Esophagus muscularis mucosa (tissue), 4 donors: ENCODE measurements at places on chromosomes 2 and 18. TPM values are rescaled to one million over a fixed set of nuclear protein-coding genes. Genes with fewer than 3 reads are reported as not detected.

The CCDC121 gene
- total RNA-seq: 5.3 TPM

The VRK2 gene
- 25.8 TPM for total RNA-seq

The LMAN2L gene
- total RNA-seq: 21.5 TPM

The C18orf54 gene
- total RNA-seq: 1.1 TPM

The BMP10 gene
- not detected for total RNA-seq

DNA sequence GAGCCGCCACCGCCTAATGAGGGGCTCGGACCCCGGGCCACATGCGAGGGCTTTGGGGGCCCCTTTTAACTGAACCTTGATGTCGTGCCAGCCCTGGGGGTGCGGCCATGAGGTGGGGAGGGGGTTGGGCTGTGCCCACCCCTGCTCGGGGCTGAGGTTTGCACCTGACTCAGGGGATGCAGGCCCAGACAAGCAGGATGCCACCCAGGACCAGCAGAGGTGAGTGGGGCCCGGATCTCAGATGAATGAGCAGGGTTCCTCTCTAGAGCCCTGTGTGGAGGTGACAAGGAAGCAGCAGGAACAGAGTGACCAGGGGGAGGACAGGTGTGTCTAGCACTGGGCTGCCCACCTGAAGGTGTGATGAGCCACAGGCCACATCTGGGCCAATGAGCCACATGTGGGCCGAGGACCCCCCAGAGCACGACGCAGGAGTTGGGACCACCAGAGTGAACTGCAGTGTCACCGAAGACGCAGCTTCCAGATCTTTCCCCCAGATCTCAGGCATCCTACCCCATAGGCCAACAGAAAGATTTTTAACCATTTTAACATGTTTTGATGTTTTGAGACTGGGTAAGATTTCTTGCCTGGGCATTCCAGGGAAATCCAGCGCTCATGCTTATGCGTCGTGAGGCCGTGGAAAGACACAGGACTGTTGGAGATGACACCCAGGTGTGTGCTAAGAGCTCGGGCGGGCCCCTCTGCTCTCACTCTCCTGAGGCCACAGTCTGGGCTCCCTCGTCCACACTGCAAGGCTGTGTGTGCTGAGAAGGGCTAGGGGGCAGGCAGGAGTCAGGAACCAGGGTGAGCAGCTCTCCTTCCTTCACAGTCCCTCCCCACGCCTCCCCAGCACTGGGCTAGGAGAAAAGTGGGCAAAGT lies 73.6 kb downstream of the DDX1 start:
- H3K27me3 ChIP-seq: no peaks in the 10 kb centered on the region
- no peak overlapping the region for H3K27ac ChIP-seq
- no peak overlapping the region for H3K4me3 ChIP-seq
- DNase-seq: no peak
- H3K36me3 ChIP-seq: no peaks in the 10 kb centered on the region
- H3K4me1 ChIP-seq: no peaks in the 10 kb centered on the region

- H3K27me3 ChIP-seq: no peaks in the 10 kb centered on the region
- DNase-seq: no peak
- H3K27ac ChIP-seq: no peak overlapping the region
- H3K4me3 ChIP-seq: no peak overlapping the region
- H3K36me3 ChIP-seq: peaks cover 10% of the 10 kb centered on the region
These were observed 33.3 kb downstream of the C2orf76 start for GRCh38 chr2:119333360-119333759.

DNA sequence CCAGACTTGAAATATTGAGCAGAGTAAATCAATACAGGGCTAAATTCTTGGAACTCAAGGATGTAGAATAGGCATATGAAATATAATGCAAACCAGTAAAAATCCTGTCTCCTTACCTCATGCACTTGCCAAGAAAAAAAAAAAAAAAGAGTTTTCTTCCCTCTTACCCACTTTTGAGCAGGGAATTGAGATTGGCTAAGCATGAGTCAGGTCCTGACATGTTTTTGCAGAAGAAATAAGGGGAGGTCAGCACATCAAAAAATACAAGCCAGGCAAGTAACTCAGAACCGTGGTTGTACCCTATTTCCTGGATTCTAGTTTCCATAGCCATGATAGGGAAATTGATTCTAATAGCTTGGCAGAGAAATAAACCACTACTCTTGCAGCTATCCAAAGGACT lies 1526.7 kb downstream of the LRP1B start:
- no peaks in the 10 kb centered on the region for H3K4me1 ChIP-seq
- DNase-seq: no peak
- no peaks in the 10 kb centered on the region for H3K27me3 ChIP-seq
- H3K27ac ChIP-seq: no peak overlapping the region
- no peak overlapping the region for H3K4me3 ChIP-seq

DNA sequence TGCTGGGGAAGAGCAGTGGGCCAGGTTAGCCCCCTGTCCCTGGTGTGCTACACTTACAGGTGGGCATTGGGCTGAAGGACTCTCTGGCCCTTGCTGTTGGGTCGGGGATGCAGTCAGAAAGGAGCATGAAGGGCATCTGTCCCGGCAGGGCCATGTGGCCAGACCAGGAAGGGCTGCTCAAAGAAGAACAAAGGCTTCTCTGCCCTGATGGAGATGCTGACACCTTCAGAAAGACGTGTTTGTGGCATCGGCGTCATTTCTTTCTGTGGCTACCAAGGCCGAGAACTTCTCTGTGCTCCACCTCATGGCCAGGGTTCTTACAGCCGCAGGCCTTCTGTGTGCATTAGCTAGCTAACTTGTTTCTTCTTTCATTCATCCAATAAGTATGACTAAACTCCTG lies 239.1 kb downstream of the FAM210A start:
- peaks cover 16% of the 10 kb centered on the region for H3K36me3 ChIP-seq
- DNase-seq: no peak
- H3K27ac ChIP-seq: no peak overlapping the region
- H3K4me1 ChIP-seq: no peaks in the 10 kb centered on the region
- no peaks in the 10 kb centered on the region for H3K27me3 ChIP-seq

GRCh38 chr2:150916467-150917396 lies 344.9 kb downstream of the RBM43 start:
- H3K4me1 ChIP-seq: peaks cover 6% of the 10 kb centered on the region
- no peaks in the 10 kb centered on the region for H3K27me3 ChIP-seq
- no peaks in the 10 kb centered on the region for H3K36me3 ChIP-seq
- H3K4me3 ChIP-seq: no peak overlapping the region
- H3K27ac ChIP-seq: no peak overlapping the region

- H3K4me3 ChIP-seq: no peak overlapping the region
- H3K27ac ChIP-seq: no peak overlapping the region
- H3K4me1 ChIP-seq: peaks cover 42% of the 10 kb centered on the region
- peaks cover 51% of the 10 kb centered on the region for H3K27me3 ChIP-seq
These were observed 4.3 kb upstream of the GATA6 start for GRCh38 chr18:22165049-22165602.

DNA sequence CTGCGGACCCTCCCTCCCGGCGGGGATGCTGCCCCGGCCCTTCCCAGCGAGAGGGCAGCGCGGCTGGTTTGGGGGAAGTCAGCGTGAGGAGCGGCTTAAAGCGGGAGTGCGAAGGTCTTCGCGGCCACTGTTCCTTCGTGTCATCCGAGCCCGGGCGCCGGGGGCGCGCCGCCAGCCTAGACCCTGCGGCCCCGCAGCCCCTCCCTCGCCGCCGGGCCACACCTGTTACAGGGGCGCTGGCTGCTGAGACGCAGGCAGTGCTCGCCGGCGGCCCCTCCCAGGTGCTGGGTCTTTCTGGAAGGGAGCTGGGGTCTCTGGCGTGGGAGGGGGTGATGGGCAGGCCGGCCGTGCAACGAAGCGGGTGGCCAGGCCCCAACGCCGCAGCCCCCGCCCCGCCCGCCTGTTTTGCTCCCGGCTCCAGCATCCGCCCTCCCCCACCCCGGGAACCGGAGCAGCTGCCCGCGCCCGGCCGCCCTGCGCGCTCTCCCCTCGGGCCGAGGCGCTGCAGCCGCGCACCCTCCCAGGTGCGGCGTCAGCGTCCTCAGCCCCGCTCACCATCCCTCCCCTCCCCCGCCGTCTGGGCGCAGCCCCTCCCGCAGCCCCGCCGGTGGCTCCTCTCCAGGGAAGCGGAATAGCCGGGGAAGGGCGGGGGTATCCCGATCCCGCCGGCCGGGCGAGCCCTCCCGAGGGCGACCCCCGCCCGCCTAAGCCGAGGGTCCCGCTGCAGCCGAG lies 727 bp downstream of the KIF1A start:
- no peak overlapping the region for H3K27ac ChIP-seq
- H3K27me3 ChIP-seq: no peaks in the 10 kb centered on the region
- peaks cover 30% of the 10 kb centered on the region for H3K4me1 ChIP-seq
- no peak for DNase-seq
- H3K4me3 ChIP-seq: peak overlapping the region; percentile 48
- H3K36me3 ChIP-seq: no peaks in the 10 kb centered on the region

GRCh38 chr18:37524498-37525261 lies 40.9 kb downstream of the CELF4 start:
- DNase-seq: no peak
- H3K36me3 ChIP-seq: no peaks in the 10 kb centered on the region
- H3K4me3 ChIP-seq: no peak overlapping the region
- no peaks in the 10 kb centered on the region for H3K27me3 ChIP-seq
- H3K4me1 ChIP-seq: peaks cover 9% of the 10 kb centered on the region
- no peak overlapping the region for H3K27ac ChIP-seq

- DNase-seq: no peak
- no peak overlapping the region for H3K4me3 ChIP-seq
- H3K36me3 ChIP-seq: peaks cover 3% of the 10 kb centered on the region
- H3K27ac ChIP-seq: no peak overlapping the region
- no peaks in the 10 kb centered on the region for H3K27me3 ChIP-seq
These were observed 16.3 kb upstream of the MFF start for GRCh38 chr2:227308784-227309183.
